ENCODE measurements at places on chromosomes 1 and 21.

DNA sequence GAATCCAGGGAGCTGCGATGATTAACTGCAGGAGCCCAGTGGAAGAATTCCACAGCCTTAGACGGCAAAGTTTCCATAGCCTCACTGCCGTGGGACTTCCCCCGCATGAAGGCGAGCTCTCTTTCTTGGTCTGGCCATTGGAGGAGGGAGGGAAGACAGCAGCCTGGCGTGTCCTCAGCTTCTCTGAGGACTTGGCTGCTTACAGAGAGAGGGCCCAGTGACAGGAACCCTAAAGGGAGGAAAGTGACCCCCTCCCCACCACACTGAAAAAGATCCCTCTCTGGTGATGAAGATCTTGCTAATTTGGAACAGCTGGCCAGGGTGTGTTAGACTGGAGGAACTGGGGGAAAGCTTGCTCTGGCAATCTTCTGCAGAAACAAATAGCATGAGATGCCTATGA lies 41.0 kb downstream of the ATP2B4 start:
- no peak for DNase-seq

DNA sequence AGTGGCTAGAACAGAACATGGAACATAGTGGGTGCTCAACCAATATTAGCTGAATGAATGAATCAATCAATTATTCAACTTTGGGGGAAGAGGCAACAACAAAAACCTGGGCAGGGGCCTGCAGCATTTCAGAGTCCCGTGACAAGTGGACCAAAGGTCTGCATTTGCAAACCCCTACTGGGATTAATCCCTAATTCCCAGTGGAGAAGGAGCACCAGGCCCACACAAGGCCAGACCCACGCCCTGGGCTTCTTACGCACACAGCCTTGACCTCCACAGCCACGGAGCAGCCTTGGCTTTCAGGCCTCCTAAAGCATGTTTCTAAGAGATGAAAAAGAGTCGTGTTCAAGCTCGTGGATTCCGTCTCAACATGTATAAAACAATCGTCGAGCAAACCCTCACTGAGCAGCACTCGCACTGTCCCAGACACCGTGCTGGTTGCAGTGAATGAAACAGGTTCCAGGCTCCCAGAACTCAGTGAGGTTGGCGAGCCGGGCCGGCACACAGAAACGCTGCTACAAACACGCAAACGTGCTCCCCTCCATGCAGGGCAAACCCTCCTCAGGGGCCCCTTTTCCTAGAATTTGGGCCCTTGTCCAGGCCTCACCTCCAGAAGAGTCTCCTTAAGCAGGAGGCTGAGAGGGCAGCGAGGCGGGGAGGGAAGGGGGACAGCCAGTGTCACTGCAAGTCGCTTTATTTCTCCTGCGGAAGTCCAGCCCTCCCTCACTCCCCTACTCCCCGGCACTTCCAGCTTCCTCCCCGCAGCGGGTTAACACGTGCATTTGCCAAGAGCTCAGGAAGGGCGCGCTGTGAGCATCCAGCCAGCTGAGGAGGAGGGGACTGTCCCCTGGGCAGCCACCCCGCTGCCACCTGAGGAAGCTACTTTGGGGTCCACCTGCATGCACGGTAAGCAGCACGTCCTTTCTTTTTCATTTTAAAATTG lies 556.4 kb downstream of the KIF26B start:
- no peak for DNase-seq

DNA sequence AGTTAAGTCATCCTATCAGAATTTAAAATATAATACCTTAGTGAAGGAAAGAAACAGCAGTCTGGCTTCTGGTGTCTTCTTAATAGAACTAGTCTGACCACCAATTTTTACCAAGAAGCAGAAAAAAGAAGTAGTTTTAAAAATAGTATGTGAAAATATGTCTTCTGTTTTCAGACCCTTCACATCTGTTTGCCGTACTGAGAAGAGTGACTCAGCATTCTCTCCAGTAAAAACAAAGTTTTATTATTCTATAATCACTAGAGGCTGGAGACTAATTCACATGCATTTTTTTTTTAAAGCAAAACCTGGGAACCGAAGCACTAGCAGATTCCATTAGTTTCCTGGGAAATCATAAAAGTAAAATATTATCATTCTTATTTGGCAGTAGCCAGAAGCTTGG lies 163.8 kb downstream of the COL24A1 start:
- no peak for DNase-seq

DNA sequence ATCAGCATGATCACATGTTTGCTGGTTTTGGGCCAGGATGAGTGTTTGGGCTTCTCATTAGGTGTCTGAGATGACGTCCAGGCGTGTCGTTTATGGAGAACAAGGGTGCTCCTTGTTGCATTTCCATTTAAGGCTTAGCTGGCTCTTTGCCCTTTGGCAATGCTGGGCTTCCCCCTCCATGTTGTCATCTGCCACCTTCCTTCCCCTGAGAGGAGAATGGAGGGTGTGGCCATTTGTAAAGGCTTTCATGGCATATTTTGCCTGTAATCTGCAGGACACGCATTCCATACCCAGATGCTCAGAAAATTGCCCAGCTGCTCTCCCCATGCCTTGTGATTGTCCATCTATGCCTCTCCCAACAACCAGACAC lies 27.7 kb downstream of the PKP1 start:
- DNase-seq: no peak

GRCh38 chr1:63693944-63694571 lies 79.8 kb upstream of the ROR1 start:
- DNase-seq: no peak

- peak; percentile 64 for DNase-seq
Measured at GRCh38 chr1:182595641-182596240, 6.7 kb upstream of the RNASEL start.

- no peak for DNase-seq
Measured at GRCh38 chr1:175272361-175272760, 79.8 kb upstream of the KIAA0040 start.

DNA sequence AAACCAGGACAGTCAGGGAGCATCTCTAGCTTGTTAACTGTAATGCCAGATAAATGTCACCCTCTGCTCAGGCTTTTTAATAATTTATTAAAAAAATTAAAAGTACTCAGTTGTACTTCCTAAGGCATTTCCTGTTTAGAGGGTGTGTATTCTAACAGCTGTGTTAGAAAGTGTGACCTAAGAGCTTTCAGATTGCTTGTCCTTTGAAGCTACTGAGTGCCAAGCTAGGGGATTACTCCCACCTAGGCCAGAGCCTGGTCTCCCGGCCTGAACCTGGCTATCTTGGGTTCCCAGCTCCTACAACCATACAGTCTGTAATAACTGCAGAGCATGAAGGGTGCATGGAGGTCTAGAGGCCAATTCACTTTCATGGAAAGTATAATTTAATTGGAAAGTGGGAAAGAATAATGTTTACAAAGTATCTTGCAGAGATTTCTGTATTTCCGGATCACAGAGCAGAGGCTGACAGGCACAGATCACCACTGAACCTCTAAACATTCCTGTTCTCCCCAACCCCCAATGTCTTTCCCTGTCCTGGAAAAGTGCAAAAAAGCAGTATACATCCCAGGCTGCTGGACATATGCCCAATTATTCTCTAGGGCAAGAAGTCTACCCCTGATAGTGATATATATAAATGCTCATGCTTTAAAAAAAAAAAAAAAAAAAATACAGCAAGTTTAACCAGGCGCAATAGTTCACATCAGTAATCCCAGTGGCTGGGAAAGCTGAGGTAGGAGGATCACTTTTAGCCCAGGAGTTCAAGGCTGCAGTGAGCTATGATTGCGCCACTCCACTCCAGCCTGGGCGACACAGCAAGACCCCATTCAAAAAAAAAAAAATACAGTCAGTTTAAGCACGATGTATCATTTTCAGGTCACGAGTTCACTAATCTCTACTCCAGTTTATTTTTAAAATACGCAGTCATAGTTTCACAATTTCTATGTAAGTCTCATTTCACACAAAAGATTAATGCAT lies 36.7 kb upstream of the RAP1A start:
- no peak for DNase-seq
